Mucosa of gallbladder (tissue), 1 donor: ENCODE measurements at places on chromosomes 3 and 15.
A peak's percentile ranks its signal among the peaks of the same experiment; 100 is the strongest.

DNA sequence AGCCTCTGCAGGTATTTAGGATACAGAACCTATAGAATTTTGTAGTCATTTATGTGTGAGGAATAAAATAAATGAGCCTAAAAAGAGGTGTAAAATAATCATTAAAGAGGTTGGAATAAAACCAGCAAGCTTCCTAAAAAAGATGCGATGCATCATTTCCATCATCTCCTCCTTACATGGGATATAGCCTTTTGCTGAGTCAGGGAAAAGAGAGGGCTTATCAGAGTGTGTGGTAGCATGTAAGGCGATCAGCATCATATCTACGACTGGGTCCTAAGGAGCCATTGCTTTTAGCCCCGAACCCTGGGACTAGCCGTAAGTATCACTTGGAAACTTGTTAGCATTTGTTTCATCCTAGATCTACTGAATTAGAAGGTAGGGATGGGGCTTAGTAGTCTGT, 94.9 kb downstream of the DTWD1 start:
- DNase-seq: no peak

GRCh38 chr3:77039606-77040171, at the start of gene ROBO2:
TSS of gene ROBO2 (plus strand) at chr3:77040099. CDS start at chr3:77040786, 687 bp downstream.
- peak; percentile 13 for DNase-seq

- no peak for DNase-seq
Observed at GRCh38 chr3:126880901-126881300, 102.0 kb upstream of the PLXNA1 start.

- DNase-seq: peak; percentile 25
Observed at GRCh38 chr3:27677565-27677964, 44.6 kb downstream of the EOMES start.

- DNase-seq: no peak
Observed at GRCh38 chr3:33993631-33994030, 195.2 kb downstream of the PDCD6IP start.

- no peak for DNase-seq
Observed at GRCh38 chr3:56157693-56158362, 310.4 kb downstream of the ERC2 start.

DNA sequence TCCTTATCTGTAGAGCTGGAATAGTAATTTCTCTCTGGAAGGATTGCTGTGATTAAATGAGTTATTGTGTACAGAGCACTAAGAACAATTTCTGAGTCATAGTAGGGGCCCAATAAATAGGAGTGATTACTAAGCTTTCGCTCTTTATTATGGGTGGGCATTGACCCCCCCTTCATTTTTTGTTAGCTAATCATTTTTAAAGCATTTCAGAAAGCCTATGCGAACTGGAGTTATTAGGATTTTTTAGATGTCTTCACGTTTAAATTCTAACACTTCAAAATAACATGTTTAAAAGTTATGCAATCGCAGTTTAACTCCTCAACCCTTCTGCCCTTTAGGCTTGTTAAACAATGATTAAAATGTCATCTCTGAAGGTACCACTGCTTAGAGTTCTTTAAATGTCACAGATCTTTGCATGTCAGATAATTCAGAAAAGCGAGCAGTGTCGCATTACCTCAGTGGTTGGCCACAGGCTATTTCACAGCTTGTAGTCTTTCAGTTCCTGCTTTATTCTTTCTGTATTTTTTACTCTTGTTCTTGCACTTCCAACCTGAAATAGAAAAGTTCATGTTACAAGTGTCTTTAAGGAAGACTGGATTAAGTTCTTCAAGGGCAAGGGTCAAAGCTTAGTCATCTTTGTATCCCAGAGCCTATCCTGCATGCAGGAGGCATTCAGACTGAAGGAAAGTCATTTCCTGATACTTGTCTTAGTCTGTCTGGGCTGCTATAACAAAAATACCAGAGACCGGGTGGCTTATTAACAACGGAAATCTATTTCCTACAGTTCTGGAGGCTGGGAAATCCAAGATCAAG, 102.9 kb downstream of the FNDC3B start:
- no peak for DNase-seq

GRCh38 chr15:77851691-77852090, 219.0 kb upstream of the LINGO1 start:
- DNase-seq: no peak

GRCh38 chr3:50657407-50657806, 17.3 kb upstream of the DOCK3 start:
- DNase-seq: no peak
